LHCN-M2 (cell line): ENCODE measurements at places on chromosomes 16 and 17. TPM values are rescaled to one million over a fixed set of nuclear protein-coding genes. Genes with fewer than 3 reads are reported as not detected.

GPR142 gene
- not detected in 2 replicates for total RNA-seq

KIAA0513 gene
- 11.4 and 12.8 TPM in 2 replicates for total RNA-seq

SYCE1L gene
- total RNA-seq: 0.40 and 0.45 TPM in 2 replicates

DNA sequence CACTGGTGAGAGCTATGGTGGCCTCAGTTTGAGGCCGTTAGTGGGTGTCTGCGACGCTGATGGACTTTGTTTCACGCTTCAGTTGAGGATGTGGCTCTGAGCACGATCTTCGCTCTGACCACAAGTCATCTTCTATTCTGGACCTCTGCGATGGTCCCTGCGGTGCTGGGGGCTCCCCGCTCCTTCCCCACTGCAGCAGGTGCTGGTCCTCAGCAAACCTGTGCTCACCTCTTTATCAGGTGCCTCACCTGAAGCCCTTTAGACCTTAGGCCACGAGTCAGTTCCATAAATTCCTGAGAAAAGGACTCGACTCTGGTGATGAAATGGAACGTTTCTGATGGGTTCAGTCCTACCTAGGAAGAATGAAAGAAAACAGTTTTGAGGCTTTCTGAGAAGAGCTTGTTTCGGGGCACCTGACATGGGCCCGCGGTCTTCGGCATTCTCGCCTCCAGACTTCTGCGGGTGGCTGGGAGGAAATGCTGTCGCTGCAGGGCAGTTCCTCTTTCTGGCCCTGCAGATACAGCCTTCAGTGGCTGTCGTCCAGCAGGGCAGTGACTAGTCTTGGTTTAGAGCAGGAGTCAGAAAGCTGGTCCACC is 4.7 kb downstream of the KCTD5 start:
- no peak for DNase-seq

DNA sequence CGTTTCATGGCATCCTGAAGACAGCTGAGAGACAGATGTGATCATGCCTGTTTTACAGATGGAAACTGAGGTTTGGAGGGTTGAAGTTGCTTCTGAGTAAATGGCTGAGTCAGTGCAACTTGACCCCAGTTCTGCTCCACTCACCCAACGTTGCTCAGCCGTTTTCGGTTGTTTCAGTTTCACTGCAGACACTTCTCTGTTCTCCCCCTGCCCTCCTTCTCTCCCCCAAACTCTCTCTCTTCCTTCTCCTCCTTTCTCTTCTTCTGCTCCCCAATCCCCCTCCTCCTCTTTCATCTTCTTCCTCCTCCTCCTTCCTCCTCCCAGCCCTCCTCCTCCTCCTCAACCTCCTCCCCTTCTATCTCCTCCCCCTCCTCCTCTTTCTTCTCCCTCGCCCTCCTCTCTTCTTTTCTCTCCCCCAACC is 9.4 kb upstream of the CEP20 start:
- peak; percentile 54 for DNase-seq

PPP1R27 gene
- 1.0 TPM in 1 of 2 replicates, not detected in the other for total RNA-seq

DNA sequence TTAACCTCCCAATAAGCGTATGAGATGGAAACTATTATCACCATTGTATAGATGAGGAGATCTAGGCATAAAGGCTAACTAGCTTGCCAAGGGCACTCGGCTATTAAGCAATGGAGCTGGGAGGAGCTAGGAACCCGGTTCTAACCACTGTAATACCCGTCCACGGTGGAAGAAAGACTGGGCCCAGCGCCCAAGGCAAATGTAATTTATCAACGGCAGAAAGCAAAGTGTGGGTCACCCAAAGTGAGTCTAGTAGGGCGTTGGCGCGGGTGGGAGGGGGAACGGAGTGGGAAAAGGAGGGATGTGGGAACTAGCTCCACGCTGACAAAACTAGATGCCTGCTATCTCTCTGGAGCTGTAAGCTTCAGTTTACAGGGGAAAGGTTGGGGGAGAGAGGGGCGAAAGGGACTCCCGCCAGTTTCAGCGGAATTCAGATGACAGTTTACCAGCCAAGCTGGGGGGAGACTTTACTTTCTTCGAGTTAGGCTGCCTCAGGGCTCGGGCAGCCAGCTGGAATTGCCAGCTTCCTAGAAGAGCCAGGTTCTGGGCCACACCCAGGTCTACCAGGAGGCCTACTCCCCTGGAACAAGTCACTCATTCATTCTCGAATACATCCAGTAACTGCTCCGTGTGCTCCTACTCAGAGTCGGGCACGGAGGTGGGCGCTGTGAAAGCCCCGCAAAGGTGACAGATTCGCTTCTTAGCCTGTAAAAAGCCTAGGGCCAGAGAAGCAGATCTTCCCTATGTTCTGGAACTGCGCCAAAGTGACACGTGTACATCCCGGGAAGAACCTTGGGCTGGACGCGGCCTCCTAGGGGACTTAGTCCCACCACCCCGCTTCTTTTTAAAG is 837 bp downstream of the LRRC59 start:
- DNase-seq: peak; percentile 46

GRCh38 chr17:3557768-3558583 is at the start of gene TRPV3:
TSS of gene TRPV3 (minus strand) at chr17:3557812. CDS start at chr17:3554850, 2,962 bp downstream.
- peak; percentile 41 for DNase-seq

TPSAB1 gene
- not detected in 2 replicates for total RNA-seq

DNA sequence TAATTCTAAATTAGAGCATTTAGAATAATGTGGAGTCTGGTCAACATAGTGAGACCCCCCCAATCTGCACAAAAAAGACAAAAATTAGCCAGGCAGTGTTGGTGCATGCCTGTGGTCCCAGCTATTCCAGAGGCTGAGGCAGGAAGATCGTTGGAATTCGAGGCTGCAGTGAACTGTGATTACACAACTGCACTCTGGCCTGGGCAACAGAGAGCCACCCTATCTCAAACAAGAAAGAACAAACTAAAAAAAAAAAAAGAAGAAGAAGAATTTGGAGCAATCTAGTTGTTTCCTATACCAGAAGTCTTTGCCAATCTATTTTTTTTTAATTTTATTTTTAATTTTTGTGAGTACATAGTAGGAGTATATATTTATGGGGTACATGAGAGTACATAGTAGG is 6.0 kb downstream of the CETP start:
- DNase-seq: no peak

NOS2 gene
- total RNA-seq: not detected in 2 replicates

DNA sequence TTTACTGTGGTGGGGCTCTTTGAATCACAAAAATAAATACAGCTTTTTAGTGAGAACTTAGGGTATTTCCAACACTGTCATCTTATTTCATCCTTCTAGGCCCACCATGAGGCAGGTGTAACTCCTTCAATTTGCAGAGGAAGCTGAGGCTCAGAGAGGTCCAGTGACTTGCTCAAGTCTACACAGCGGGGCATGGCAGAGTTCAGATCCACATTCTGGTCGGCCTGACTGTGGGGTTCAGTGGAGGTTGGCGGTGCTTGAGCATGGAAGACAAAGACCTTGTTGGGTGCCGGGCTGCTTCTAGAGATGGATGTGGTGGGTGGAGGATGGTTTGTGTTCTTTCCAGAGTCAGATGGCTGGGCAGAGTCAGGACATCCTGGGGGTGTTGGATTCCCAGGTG is 39.8 kb downstream of the PLCG2 start:
- no peak for DNase-seq

DNA sequence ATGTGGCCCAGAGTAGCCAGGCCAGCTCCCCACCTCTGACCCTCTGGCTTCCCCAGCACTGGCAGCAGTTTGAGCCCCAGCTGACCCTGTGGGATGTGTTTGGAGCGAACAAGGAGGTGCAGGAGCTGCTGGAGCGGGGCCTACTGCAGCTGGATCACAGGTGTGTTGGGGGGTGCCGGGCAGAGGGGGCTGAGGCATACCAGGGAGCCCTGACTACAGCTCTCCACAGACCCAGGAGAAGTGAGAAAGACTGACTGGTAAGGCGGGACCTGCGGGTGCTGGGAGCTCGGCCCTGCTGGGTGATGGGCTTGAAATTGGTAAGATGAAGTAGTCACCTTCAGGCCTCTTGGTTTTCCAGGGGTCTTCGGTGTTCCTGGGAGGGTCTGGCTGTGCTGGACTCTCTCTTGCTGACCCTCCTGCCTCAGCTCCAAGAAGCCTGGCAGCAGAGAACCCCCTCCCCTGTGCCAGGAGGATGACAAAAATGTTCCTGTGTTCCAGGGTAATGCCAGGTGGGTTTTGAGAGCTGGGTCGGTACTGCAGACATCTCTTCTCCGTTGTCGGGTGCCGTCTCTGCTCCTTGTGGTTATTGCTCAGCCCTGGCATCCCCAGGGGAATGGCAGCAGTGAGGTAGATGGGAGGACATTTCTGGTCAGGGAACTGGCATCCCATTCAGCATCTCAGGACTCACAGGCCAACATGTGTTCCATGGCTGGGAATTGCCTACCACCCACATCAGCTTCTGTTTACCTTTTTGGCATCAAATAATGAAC is 5.9 kb downstream of the RSAD1 start:
- DNase-seq: no peak
